Caco-2 (cell line): ENCODE measurements at places on chromosomes 6 and 20.
A peak's percentile ranks its signal among the peaks of the same experiment; 100 is the strongest.

- no peaks in the 10 kb centered on the region for H3K27me3 ChIP-seq
- no peaks in the 10 kb centered on the region for H3K4me1 ChIP-seq
- H3K36me3 ChIP-seq: no peaks in the 10 kb centered on the region; the same call in 1 of the 2 replicates
Measured at GRCh38 chr6:161104966-161105365, 113.4 kb downstream of the MAP3K4 start.

- H3K4me3 ChIP-seq: no peak overlapping the region
- H3K27me3 ChIP-seq: no peaks in the 10 kb centered on the region
- no peaks in the 10 kb centered on the region for H3K36me3 ChIP-seq
- no peak overlapping the region for H3K27ac ChIP-seq
Measured at GRCh38 chr6:97462938-97463598, 180.1 kb upstream of the MMS22L start.

- no peak for DNase-seq
- no peak overlapping the region for H3K27ac ChIP-seq
- no peak overlapping the region for H3K4me3 ChIP-seq
- H3K27me3 ChIP-seq: no peaks in the 10 kb centered on the region
- peaks cover 6% of the 10 kb centered on the region for H3K4me1 ChIP-seq
- H3K36me3 ChIP-seq: no peaks in the 10 kb centered on the region
Measured at GRCh38 chr6:53119772-53120409, 28.8 kb downstream of the GCM1 start.

DNA sequence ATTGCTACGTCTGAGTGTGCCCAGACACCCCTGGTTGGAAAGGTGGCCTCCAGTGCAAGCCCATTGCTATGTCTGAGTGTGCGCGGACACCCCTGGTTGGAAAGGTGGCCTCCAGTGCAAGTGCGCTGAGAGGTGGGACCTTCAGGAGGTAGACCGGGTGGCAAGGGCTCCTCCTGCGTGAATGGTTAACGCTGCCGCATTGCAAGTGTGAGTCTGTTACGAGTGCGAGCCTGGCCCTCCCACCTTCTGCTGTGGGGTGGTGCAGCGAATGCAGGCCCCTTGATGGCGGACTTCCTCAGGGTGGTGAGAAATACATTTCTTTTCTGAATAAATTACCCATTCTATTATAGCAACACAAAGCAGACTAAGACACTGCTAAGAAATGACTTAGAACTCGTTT, 208.8 kb downstream of the DLL1 start:
- no peaks in the 10 kb centered on the region for H3K27me3 ChIP-seq
- H3K36me3 ChIP-seq: no peaks in the 10 kb centered on the region
- no peak overlapping the region for H3K27ac ChIP-seq
- DNase-seq: peak; percentile 11
- H3K4me1 ChIP-seq: no peaks in the 10 kb centered on the region

GRCh38 chr6:122696079-122696478, 83.4 kb upstream of the FABP7 start:
- H3K4me3 ChIP-seq: no peak overlapping the region
- H3K36me3 ChIP-seq: no peaks in the 10 kb centered on the region
- H3K4me1 ChIP-seq: no peaks in the 10 kb centered on the region

GRCh38 chr6:102759415-102759814, 1365.9 kb downstream of the GRIK2 start:
- no peaks in the 10 kb centered on the region for H3K27me3 ChIP-seq
- no peak for DNase-seq
- no peak overlapping the region for H3K27ac ChIP-seq
- H3K36me3 ChIP-seq: no peaks in the 10 kb centered on the region
- H3K4me1 ChIP-seq: no peaks in the 10 kb centered on the region
